ENCODE measurements at places on chromosomes 7 and 10. TPM values are rescaled to one million over a fixed set of nuclear protein-coding genes. Genes with fewer than 3 reads are reported as not detected.
A peak's percentile ranks its signal among the peaks of the same experiment; 100 is the strongest.

The ACBD7 gene
- total RNA-seq, result 1.8 TPM

DNA sequence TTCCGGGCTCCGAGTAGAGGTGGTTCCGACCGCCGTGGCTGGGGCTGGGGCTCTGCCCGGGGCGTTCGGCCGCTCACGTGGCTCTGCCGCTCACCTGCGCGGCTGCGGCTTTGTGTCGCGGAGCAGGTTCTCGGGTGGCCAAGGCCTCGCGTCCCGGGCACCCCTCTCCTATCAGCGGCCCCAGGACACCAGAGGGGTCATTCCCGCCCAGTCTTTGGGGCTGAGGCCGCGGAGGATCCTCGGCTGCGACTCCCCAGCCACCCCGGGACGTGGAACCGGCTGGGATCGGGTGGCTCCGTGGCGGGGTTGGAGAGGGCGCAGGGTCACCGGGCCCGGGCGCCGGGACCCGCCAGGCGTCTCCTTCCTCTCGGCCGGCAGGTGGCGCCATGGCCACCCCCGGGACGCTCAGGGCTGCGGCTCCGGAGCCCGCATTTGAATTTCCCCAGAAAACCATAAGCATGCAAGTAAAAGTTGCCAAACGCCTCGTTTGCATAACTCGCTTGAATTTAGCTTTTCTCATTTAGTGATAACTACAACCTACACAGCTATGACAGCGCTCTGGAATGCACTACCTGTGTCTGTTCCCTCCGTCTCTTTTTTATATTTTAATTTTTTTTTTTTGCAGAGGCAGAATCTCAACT lies 1.2 kb downstream of the COL26A1 start:
- DNase-seq, result peak; percentile 7

DNA sequence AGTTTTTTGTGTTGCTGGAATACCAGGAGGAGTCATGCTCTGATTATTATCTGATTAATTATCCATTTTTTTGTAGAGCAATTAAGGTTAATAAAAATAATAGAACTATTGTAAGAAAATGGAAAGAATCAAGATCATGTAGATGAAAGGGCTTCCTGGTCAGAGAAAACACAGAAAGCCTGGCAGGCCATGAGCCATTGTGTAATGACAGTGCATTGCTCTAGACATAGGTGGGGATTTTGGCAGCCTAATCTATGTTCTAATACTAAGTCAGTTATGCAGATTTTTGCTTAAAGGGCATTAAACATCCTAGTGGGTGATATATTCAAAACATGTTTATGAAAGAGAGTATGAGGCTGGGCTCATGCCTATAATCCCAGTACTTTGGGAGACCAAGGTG lies 198.2 kb downstream of the PPP1R9A start:
- no peak for DNase-seq

GRCh38 chr7:828793-829561 lies 3.3 kb upstream of the SUN1 start:
- DNase-seq, result no peak

DNA sequence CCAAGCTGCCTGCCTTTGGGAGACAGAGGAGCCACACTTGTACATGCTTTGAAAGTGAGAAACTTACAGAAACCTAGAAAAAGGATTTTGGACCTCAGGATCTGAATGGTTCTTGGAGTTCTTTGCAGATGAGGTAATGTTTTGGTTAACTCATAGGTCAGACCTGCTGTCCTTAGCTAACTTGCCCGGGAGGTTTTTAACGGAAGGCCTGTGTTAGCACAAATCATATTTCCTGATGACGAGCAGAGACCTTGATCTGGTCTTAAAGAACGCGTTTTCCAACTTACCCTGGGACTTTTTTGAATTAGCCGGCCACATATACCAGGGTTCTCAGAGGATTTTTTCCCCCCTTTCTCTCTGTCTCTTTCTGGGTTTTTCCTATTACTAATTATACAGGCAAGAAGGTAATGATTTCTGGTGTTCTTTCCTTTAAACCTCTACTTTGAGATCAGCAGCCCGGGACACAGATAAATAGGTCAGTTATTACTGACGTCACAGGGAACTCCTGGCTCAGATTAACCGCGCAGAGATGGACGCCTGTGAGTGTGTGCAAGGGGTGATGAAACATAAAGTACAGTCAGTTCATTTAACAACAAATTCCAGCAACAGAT lies 101.7 kb upstream of the KLF6 start:
- no peak for DNase-seq

GRCh38 chr7:149493366-149493765 lies 4.2 kb downstream of the ZNF746 start:
- DNase-seq, result no peak

GRCh38 chr7:88361357-88361756 lies 54.7 kb upstream of the STEAP4 start:
- no peak for DNase-seq

DNA sequence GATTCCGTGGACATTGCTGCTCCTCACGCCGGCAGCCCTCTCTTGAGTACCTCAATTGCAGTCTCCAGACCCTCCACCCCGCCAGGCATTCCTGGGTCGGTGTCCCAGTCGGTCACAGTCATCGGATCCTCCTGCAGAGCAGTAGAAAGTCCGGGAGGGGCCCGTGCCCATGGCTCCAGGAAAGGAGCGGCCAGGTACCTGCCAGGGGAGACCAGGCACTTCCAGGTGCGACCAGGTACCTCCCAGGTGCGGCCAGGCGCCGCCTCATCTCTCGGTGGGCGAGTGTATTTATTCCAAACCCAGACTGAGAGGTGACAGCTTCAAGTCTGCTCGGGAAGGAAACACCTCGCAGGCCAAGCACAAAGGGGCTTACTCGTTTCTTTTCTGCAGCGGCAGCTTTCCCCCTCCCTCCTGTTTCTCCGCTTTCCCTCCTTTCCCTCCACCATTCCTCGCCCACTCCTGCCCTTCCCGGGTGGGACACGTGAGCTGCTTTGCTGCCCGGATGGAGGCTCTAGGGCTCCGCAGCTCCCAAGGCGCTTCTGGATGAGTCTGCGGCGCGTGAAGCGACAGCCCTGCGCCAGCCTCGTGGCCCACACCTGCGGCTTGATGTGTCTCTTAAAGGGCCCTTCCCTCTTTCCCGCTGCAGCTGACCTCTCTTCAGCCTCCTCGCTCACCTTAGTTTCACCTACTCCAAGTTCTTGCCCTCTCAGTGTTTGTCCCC lies 39.4 kb upstream of the AGK start:
- DNase-seq, result no peak

All from Panc1 (cell line).